Lung microvascular endothelial cell (primary cell): ENCODE measurements at places on chromosomes 5 and 9.

GRCh38 chr9:28464481-28465216 is 891.4 kb upstream of the C9orf72 start:
- DNase-seq, result no peak

GRCh38 chr5:17304282-17304681 is 86.9 kb downstream of the BASP1 start:
- DNase-seq, result no peak

GRCh38 chr5:148957591-148958202 is 105.2 kb downstream of the SH3TC2 start:
- peak; percentile 84 for DNase-seq

DNA sequence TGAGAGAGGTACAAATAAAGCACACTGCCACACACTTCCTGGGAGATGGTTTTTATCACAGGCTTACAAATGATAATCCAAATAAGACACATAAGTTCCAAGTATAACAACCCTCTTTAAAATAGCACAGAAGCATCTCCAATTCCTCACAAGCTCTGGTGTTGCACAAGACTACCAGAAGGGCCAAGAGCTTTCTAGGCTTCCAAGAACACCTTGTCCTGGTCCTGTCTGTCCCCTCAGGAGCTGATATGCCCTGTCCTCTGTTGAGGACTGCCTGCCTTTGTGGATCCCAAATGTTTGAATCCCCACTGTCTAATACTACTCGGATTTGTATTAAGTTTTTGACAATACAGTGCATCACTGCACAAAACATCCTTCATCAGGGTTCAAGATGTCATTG is 110.1 kb downstream of the SPOCK1 start:
- DNase-seq, result no peak

DNA sequence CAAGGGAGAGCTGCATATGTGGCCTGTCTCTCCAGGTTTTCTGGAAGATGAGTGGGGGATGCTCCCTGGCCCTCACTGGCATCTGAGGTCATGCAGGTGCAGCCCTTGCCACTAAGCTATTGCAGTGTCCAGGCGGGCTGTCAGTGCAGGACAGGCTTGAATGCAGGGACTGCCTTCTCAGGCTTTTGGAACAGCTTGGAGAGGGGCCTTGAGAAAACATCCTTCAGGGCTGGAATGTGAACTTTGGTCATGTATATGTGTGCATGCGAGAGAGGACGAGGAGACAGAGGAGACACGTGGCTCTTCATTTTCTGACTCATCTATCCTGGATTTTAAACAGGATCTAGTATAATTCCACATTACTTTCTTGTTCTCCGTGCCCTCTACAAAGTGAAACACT is 90.3 kb downstream of the MACROH2A1 start:
- DNase-seq, result peak; percentile 47

GRCh38 chr9:92715488-92716231 is 45.7 kb upstream of the IPPK start:
- DNase-seq, result no peak

GRCh38 chr9:98866435-98867102 is 59.1 kb downstream of the GALNT12 start:
- no peak for DNase-seq

DNA sequence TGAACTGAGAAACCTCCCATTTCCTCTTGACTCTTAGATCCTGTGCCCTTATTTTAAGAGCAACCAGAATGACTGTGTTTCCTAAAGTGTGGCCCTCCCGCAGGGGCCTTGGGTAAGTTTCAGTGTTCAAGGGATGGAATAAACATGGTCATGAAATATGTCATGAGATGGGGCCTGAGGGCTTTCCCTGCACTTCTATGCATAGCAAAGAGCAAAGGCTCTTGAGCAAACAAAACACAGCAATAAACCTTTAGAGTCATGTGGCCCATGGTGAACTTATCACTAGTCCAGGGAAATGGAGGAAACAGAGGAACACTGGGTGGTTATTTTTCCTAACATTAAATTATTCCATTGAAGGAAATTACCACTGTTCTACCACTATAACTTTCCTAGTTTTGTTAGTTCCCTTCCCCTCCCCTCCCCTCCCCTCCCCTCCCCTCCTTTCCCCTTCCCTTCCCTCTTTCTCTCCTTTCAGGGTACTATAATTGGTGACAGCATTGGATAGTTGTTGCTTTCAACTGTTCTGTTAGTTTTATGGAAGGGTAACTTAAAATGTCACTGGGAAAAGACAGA is 72.4 kb downstream of the CTSL start:
- peak; percentile 89 for DNase-seq

- no peak for DNase-seq
These were observed 1326.0 kb upstream of the C9orf72 start for GRCh38 chr9:28899267-28899666.

- peak; percentile 74 for DNase-seq
These were observed 1.6 kb downstream of the KDM4C start for GRCh38 chr9:6759185-6759977.

- DNase-seq, result no peak
These were observed 6.0 kb downstream of the RAPGEF6 start for GRCh38 chr5:131628990-131629389.

GRCh38 chr5:122150215-122150614 is 20.9 kb downstream of the ZNF474 start:
- no peak for DNase-seq

- no peak for DNase-seq
These were observed 43.3 kb downstream of the RAI14 start for GRCh38 chr5:34699155-34700077.

- DNase-seq, result no peak
These were observed 216.4 kb downstream of the CACNA1B start for GRCh38 chr9:138094028-138094427.

DNA sequence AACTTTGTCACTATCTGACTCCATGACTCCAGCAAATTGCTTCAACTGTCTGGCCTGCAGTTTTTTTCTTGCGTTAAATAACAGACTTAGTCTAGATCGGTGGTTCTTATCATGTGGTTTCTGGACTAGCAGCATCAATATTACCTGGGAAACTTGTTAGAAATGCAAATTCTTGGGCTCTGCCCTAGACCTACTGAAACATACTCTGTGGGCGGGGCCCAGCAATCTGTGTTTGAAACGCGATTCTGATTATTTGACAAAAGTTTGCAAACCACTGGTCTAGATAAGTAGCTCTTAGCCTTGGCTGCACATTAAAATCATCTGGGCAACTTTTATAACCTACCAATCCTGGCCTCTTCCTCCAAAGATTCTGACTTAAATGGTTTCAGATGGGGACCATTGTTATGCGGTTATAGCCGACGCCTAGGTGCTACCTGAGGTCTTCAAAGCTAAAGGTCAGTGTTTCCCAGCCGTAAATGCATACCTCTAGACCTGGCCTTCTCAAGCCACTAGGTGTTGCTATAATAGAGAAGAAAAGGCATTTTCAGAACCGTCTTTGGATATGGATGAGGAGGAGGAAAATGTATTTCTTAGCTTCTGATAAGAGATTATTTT is 74.0 kb downstream of the C9orf85 start:
- DNase-seq, result no peak

GRCh38 chr9:89880161-89880560 is 275.3 kb downstream of the GADD45G start:
- no peak for DNase-seq

DNA sequence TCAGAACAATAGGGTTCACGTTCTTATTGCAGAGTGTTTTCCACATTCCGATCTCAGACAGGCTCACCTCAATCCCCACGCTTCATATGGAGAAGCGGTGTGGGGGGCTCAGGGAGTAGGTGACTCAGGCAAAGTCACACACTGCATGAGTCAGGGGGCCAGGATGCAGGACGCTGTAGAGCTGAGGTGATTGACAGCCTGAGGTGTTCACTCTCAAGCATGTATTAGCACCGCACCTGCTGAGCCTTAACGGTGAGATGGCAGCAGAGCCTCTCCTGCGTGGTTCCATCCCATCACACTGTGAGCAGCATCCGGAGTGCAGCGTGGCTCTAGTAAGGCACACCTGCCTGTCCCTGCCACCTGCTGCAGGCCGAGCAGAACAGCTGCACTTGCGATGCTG is 194.0 kb downstream of the IRX2 start:
- no peak for DNase-seq

- no peak for DNase-seq
These were observed 24.7 kb upstream of the RXRA start for GRCh38 chr9:134301387-134302129.

- no peak for DNase-seq
These were observed 96.2 kb upstream of the IL6ST start for GRCh38 chr5:56090793-56091460.

DNA sequence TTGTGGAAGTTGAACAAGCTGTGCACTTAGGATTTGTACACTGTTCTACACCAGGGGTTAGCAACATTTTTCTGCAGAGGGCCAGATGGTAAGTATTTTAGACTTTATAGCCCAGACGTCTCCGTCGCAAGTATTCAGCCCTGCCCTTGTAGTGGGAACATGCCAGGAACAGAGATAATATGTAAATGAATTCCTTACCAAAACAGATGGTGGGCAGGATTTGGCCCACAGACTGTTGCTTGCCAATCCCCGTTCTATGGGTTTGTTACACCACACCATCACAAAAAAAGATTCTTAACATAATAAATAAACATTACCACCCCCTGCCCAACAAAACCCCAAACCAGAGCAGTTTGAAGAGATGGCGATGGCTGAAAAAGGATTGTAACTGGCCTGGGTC is 74.3 kb downstream of the AMBP start:
- no peak for DNase-seq

- DNase-seq, result no peak
These were observed 1.3 kb upstream of the PROP1 start for GRCh38 chr5:177997319-177997670.

DNA sequence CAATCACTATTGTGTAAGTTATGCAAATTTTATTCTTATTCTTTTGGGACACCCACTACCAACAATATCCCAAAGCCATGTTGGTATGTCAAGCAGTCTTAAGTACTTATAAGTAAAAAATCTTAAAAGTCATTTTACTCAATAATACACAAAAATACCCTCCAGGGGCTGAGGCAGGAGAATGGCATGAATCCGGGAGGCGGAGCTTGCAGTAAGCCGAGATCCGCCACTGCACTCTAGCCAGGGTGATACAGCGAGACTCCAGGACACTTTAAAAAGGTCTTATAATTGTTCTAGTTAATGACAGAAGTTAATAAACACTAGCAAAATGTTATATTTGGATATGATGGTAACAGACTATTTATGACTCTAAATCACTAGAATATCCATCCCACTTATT is 16.8 kb downstream of the CLINT1 start:
- DNase-seq, result no peak

GRCh38 chr9:131776473-131776872 is 36.6 kb upstream of the RAPGEF1 start:
- DNase-seq, result peak; percentile 65

- no peak for DNase-seq
These were observed 545.4 kb upstream of the TLE4 start for GRCh38 chr9:79026316-79026715.

GRCh38 chr9:105401651-105402050 is 46.2 kb upstream of the FSD1L start:
- peak; percentile 68 for DNase-seq

GRCh38 chr9:127728808-127729207 is 6.3 kb downstream of the TOR2A start:
- no peak for DNase-seq

- peak; percentile 77 for DNase-seq
These were observed 30.1 kb downstream of the QRFP start for GRCh38 chr9:130866474-130866965.

DNA sequence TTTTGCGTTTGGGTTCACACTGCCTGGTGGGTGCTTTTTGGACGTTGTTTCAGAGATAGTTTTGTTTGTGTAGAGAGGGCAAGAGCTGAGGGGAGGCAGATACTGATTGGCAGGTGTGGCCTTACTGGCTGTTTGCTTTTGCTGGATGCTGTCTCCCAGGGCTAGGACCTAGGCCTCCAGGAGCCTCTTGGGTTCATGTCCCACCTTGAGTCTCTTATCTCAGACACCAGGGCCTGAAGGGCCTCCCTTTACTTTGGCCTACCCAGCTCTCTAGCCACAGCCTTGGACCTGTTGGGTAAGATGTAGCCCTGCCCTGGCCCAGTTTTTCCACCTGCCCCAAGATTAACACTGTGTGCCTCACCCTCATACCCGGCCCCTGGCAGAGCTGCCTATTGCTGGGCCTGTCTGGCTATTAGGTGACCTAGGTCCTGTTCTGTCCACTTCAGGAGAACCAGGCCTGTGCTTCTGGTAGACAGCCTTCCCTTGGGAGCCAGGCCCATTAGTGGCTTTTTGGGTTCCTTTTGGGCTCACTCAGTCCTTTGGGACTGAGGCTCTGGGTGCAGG is 13.4 kb downstream of the PTPA start:
- DNase-seq, result no peak

GRCh38 chr9:91426123-91426745 is 2.6 kb upstream of the NFIL3 start:
- DNase-seq, result peak; percentile 70

DNA sequence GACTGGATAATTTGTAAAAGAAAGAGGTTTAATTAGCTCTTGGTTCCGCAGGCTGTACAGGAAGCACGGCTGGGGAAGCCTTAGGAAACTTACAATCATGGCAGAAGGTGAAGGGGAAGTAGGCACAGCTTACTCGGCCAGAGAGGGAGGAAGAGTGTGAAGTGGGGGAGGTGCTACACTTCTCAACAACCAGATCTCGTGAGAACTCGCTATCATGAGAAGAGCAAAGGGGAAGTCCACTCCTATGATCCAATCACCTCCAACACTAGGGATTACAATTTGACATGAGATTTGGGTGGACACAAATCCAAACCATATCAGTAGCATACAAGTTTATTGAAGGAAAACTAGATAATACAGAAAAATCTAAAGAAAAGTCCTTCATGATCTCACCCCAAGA is 39.9 kb downstream of the NEURL1B start:
- DNase-seq, result no peak

- no peak for DNase-seq
These were observed 166.4 kb upstream of the MVB12B start for GRCh38 chr9:126160067-126160853.

DNA sequence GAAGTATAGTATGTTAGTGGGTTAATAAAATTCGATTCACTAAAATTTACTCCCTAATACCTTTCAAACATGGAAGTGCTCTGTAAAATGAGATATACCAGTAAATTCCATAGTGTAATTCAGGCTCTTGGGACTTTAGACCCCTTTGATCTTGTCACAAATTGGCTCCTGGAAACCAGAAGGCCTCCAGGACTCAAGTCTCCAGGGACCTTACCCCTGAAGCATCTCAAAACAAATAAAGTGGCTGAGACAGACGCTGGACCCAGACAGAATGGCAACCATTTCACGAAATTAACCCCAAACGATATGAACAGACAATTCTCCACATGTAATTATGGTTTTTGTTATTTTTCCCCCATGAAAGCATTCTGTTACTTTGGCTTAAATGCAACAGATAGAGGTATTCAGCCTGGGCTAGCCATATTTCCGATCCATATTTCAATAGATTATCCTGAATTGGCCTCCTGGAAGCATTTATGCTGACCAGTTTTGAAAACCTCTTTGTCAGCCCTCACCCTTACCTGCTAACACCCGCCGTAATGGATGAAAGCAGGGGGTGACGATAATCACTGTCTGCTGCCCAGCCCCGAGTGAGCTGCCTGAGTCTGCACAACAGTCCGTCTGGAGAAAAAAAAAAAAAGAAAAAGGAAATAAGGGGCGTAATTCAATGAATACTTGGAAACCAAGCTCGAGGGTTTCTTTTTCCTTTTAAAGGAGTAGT is 34.1 kb upstream of the EFNA5 start:
- peak; percentile 5 for DNase-seq
